ENCODE measurements at places on chromosomes 7 and 10. TPM values are rescaled to one million over a fixed set of nuclear protein-coding genes. Genes with fewer than 3 reads are reported as not detected.

DNA sequence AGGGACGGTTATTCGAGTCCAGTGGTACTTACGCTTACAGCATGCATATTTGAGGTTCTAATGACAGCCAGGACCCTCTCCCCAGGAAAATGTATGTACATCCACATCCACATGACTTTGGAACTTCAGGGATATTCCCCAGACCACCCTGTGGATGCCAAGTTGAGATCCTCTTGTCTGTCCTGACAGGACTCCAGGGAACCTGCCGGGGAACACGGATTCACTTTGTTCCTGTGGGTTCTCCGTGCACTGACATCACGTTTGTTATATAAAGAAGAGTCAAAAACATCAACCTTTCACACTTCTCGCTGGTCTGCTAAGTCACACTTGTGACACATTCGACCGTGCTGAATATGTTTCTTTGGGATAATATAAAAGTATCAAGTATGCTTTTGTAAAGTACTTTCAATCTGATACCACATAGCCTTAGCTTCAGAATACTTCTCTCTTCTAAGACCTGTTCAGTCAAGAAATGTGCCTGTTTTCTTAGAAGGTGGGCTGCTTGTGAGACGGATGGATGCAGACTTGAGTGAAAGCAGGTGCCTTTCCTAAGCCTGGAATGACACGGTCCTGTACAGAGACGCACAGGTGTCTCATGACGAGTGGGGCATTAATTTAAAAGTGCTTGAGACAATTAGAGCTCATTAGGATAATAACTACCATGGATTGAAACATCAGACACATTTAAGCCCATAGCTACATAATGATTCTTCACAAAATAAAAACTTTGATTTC, 38.7 kb downstream of the CALML5 start:
- no peak for DNase-seq

DNA sequence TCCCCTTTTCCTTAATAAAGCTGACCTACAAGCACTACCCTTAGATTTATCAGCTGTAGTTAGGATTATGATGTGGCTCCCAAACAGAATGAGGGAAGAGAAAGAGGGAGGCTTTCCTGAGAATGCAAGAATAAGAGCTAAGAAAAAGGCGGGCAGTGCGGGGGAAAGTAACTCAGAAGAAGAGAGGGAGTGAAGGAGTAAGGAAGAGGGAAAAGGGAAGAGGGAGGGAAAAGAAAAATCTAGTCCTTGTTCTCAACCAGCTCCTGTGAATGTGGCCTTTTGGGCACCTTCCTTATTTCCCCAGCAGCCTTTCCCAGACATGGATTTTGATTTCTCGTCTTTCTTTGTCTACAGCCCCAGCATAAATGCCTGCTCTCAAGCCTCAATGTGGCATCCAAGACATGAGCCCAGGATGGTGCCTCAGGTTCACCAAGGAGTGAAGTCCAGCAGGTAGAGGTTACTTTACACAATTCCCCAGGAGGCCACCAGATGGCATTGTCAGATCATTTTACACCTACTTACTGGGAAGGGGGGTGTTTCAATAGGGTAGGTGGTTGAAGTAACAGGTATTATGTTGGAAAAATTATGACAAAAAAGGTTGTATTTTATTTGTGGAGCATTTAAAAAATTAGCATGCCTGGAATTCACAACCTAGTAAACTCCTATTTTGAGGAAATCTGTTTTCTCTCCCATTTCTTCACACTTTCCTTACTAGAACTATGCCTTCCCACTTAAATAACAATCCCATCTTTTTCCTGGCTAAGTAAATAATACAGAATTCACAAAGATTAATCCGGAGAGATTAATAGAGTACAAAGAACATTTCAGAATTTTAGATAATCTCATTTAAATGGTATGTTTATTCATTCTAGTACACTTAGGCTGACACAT, 106.5 kb downstream of the HTR7 start:
- peak; percentile 52 for DNase-seq

DNA sequence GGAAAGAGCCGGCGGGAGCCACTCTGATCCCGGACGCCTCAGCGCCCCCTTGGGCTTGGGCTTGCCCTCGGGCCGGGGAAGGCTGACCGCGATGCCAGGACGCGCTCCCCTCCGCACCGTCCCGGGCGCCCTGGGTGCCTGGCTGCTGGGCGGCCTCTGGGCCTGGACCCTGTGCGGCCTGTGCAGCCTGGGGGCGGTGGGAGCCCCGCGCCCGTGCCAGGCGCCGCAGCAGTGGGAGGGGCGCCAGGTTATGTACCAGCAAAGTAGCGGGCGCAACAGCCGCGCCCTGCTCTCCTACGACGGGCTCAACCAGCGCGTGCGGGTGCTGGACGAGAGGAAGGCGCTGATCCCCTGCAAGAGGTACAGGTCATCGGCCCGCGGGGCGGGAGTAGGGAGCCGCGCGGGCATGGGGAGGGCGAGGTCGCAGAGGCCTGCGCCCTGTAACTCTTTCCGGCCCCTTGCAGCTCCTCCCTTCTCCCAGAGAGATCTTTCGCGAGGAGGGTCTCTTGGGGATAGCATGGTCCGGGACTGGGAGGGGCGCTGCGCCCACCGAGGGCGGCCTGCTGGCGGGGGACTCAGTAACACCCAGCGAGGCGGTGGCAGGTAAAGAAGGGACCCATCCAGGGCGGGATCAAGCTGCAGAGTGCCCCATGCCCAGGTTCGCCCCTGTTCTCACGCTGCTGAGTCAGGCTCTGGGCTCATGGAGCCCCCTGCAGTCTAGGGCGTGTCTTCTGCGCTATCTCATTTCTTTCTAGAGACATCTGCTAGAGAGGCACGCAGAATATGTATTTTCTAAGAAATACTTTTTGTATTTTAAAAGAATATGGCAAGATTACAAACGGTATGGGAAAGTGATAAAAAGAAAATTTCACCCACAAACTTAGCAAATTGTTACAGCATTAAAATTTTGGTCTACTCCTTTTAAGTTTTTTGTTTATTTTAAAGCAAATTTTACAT, 687 bp downstream of the EPDR1 start:
- DNase-seq = peak; percentile 48

PRLHR gene
- total RNA-seq = not detected

- DNase-seq = no peak
These were observed 10.0 kb upstream of the TLX1 start for GRCh38 chr10:101120884-101121653.

DNA sequence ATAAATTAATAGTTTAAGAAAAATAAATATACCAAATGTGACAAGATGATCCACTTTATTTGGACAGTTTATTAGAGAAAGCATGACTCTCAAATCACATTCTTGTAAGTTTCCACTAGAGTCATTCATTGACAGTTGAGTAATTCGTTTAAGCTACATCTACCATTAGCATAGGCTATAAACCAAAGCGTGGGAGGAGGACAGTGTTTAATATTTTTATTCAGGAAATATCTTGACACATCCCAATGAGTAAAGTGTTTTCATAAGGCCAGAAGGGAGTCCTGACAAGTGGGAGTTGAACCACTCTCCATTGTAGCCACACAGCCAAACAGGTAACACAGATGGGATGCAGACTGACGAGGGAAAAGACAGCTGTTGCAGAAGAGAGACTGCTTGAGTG, 386.5 kb upstream of the SEMA3D start:
- DNase-seq = no peak

DNA sequence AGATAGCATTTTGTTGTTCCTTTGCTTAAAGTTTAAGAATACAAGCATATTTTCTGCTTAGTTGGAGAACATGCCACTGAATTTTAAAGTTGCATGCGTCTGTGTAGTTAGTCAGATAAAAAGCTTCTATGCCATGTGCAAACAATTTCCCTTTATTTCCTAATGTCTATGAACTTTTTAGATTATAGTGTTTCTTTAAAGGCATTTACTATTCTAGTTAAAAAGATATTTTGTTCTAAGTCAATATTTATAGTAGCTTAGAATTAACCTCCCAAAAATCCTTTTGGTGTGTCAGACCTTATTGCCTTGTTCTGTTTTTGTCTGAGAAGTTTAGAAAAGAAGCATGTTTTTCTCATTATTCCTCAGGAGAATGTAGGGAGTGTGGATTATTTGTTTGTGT, 99.0 kb upstream of the GATA3 start:
- no peak for DNase-seq

TMEM225B gene
- total RNA-seq = 2.9 TPM

PDGFA gene
- 31.5 TPM for total RNA-seq

DNA sequence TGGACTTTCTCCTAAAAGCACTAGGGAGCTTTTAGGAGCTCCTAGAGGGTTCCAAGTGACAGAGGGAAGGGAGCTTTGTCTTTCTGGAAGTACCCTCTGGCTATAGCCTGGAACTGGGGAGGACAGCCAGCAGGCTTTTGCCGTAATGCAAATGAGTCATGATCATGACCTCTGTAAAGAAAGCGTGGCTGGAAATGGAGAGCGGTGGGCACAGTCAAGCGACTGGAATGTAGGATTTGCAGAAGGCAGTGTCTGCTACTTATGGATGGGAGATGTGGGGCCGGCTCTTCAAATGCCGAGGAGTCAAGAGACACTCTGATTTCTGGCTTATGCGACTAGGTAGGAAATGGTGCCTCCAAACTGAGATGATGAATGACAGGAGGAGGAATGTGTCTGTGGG, 34.6 kb upstream of the PLPP4 start:
- DNase-seq = no peak

LIPM gene
- total RNA-seq = not detected

DNA sequence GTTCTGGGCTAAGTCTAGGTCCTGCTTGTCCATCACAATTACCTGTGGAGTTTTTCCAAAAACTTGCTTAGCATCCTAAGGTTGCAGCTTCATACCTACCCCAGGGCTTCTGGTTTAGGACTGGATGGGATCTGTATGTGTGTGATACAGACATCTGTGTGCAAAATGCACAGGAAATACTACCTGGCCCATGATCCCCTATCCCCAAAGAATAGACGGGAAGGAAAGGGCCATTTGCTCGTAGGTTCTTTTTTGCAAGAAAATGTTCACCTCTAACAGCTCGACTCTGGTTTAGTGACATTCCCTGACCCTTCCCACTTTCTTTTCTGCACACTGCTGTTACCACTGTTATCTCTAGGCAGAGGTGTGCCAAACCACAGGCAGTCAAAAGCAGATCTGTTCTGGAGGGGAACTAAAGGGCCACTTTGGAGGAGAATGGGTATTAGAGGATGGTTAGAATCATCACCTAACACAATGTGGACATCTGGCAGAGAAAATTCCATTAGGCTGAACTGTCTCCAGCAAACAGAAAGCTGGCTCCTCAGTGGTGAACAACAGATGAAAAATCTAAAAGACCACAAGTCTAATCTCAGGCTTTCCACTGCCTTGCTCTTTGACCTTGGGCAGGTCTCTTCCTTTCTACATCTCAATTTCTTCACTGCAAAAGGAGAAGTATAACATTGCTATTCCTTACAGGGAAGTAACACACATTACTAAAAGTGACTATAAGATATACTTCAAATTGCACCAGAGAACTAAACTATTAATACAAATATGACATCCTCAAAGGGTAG, 107.4 kb downstream of the UBE2H start:
- no peak for DNase-seq

- no peak for DNase-seq
These were observed 236.4 kb upstream of the TMEM72 start for GRCh38 chr10:44674536-44675386.

All from ureter (tissue), 1 donor.